ENCODE measurements at places on chromosomes 5 and 9.

DNA sequence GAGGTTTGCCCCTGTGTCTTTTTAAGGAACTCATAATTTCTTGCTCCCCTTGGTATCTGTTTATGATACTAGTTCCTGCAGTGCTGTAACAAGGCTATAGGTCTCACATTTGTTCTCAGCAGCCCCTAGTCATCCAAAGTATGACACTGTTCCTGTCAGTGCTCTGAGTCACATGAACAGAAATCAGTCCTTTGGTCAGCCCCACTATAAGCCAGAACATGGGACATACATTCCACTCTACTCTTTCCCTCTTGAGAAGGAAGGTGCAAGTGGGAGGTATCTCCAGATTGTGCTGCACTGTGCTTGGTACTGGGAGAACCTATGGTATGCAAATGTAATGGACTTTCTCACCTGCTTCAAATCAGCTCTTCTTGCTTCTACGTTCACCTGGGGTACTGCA lies 87.0 kb downstream of the IARS1 start:
- no peak for DNase-seq

GRCh38 chr5:89956838-89957237 lies 452.7 kb downstream of the CETN3 start:
- DNase-seq = no peak

DNA sequence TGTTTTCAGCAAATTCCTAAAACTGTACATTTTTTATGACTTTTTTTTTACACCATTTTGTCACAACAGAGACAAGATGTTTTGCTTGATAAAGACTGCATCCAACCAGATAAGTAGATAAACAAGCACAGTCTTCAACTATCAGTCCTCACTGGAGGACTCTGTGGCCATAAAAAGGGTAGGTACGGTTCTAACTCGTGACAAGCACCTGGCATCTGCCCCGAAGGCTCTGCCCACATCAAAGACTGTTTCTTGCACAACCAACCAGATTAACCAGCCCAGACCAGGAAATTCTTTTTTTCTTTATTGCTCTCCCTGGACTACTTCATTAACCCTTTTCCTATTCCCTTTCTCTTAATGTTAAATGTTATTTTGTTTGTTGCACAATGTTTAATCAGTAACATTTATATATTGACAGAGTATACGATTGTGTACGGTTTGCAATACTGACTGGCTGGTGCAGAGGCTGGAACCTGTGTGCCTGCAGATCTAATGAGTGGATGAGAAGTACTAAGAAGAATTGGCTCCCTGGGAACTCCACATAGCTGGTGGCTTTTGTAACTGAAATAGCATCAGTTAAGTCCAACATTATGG lies 74.1 kb downstream of the SERINC5 start:
- DNase-seq = no peak

- DNase-seq = no peak
Observed at GRCh38 chr5:170317499-170317898, 19.9 kb upstream of the LCP2 start.

- DNase-seq = no peak
Observed at GRCh38 chr9:69198521-69199220, 24.6 kb downstream of the TJP2 start.

DNA sequence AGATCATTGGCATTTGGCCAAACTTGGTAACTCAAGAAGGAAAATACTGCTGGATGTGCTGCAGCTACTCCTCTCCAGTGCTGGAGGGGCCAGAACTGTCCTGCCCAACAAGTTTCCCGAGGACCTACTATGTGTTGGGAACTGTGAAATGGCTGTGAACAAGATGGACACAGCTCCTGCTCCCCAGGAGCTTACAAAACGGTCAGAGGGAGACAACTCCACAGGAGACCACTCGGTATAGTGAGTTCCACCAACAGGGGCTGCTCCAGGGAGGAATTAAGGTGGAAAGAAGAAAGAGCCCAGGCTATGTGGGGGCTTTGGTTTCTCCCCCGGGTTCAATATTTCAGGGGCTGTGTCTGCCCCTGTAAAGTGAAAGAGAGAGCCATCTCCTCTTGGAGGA lies 78.8 kb downstream of the GNA14 start:
- no peak for DNase-seq

- no peak for DNase-seq
Observed at GRCh38 chr9:134024214-134024792, 978 bp upstream of the BRD3OS start.

GRCh38 chr9:89408628-89409101 lies 89.2 kb downstream of the SEMA4D start:
- DNase-seq = no peak

GRCh38 chr5:170226661-170227060 lies 6.1 kb upstream of the C5orf58 start:
- DNase-seq = no peak

DNA sequence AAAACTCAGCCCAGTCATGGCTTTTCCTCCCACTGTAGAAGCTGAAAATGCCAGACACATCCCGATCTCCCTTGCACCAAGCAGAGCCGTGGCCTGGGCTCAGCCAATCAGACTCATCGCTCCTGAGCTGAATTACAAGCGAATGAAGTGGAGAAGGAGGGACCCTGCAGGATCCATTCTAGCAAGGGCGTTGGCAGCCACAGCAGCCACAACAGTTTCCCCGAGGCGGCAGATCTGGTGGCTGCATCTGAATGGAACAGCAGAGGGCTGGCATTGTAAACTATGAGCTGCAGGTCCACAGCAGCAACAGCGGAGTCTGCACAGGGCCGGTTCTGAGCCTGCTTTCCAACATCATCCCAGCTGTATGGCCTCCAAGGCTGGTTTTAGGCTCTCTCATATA lies 23.8 kb downstream of the ALG2 start:
- no peak for DNase-seq

GRCh38 chr9:3525836-3526164 lies at the start of gene RFX3:
RFX3 (minus strand) TSS chr9:3526001; CDS start chr9:3395588, 130,413 bp downstream.
- DNase-seq = peak; percentile 85

DNA sequence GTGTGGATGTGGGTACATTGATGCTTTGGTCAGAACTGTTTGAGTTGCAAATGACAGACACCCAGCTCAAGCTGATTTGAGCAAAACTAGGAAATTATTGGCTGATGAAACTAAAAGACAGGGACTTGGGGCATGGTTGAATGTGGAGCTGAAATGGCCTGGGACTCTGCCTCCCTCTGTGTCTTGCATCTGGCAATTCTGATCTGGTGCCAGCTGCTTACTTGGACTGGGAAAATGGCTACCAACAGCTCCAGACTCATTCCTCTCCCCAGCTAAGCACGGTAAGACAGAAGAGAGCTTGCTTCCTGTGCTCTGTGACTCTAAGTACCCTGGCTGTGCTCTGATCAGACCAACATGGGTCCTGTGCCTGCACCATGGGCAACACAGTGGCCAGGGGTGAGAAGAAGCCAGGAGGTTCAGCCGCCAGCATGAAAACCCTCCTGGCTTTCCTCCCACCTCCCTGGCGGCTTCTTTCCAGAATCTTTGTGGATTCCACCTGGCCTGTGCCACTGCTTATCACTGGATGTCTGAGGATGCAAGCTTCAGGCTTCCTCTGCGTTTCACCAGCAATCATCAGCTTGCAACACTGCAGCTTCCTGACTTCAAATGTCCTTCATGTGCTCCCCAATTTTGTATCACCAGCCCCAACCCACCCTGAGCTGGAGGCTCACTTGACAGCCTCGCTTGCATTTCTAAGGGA lies 44.1 kb downstream of the C5orf15 start:
- DNase-seq = no peak
